ENCODE measurements at places on chromosomes 3 and 15.
A peak's percentile ranks its signal among the peaks of the same experiment; 100 is the strongest.

GRCh38 chr15:43250785-43251184, 15.9 kb downstream of the TGM5 start:
- DNase-seq, result no peak

GRCh38 chr3:98406034-98406433, 15.6 kb downstream of the OR5K3 start:
- DNase-seq, result no peak

GRCh38 chr3:147414390-147415138, 5.4 kb downstream of the ZIC1 start:
- DNase-seq, result no peak

GRCh38 chr3:156404217-156404616, 150.7 kb downstream of the SSR3 start:
- no peak for DNase-seq

DNA sequence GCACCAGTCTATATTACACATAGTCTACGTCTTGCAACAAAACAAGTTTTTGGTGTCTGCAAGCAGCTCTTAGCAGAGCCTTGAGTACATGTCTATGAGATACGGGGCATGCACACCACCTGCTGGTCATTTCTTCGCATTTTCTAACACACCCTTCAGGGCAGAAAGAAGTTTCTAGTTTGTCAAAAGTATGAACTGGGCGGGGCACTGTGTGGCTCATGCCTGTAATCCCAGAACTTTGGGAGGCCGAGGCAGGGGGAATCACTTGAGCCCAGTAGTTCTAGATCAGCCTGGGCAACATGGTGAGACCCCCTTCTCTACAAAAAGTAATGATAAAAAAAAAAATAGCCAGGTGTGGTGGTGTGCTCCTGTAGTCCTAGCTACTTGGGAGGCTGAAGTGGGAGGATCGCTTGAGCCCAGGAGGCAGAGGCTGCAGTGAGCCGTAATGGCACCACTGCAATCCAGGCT, 64.2 kb upstream of the ARL8B start:
- DNase-seq, result peak; percentile 9

DNA sequence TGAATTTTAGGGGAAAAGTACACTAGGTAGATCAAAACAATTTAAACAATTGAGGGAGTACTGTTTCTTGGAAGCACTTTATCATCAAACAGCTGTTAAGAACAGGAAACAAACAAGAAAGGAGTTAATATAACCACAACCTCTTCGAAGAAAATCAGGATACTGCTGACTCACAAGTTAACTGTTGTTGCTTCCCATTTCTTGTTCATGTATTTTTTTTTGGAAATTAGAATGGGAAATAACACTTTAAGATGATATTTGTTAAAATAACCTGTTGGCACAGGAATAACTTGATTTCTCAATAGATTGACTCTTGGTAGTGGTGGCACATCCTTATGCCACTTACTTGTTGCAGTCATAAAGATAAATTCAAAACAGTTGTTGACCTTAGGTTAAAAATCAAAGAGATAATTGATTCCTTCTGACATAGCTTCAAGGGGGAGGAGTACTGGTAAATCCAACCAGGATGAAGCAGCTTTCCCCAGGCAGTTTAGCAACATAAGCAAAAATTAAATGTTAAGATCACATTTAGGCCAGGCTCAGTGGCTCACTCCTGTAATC, 3.3 kb downstream of the BNIP2 start:
- no peak for DNase-seq

DNA sequence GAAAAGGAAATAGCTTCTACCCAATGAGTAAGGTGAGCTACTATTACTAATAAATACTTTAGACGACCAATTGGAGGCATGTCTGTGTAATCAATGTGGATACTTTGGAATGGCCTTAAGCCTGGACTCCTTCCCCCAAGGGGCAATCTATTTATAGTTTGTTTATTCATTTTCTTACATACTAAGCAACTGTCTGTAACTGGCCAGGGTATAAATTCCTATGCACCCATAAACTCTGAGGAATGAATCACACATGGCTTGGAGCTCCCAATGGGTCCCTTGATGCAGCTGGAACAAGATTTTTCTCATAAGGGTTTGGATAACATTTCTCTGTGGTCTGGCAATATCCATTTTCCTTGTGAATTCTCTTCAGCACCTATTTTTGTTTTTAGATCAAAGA, 506.8 kb downstream of the EDEM1 start:
- no peak for DNase-seq

DNA sequence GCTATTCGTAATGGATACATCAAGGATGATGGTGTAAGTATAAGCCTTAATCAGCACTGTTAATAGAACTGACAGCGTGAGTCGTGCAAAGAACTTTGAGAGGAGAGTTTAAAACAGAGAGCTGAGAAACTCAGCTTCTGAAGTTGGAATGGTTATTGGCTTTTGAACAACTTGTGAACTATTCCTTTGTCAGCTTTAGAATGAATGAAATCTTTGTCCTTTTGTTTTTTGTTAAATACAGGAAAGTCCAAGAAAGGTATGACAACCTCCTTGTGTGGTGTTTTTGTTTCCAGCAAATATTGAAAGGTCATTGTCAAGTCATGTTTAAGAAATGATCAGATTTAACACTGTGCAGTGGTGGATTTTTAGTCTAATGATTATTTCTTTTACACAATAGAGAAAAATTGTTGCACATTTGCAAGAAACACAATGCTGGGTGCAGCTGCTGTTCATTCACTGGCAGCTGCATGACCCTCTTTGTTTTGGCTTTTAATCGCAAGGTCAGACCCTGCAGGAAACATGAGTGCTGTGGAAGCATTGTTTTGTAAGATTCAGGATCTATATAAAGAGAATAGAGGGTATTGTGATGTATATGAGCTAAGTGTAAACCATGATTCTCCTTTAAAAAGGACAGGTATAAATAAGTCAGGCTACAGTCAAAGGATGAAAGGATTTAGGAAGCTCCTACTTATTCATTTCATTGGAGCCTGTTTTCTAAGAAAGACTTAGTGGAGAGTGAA, 21.7 kb upstream of the ABHD10 start:
- no peak for DNase-seq

DNA sequence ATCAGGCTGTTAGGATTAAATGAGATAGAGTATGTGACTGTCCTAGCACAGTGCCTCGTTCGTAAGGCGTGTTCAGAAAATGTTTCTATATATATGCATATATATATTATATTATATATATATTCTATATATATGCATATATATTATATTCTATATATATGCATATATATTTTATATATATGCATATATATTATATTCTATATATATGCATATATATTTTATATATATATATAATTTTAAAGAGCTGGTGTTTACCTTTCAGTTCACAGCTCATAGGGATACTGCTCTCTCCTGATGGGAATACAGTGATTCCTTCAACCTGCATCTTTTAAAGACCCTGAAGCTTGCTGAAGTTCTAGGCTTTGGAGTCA, 702 bp downstream of the NDUFB4 start:
- no peak for DNase-seq

DNA sequence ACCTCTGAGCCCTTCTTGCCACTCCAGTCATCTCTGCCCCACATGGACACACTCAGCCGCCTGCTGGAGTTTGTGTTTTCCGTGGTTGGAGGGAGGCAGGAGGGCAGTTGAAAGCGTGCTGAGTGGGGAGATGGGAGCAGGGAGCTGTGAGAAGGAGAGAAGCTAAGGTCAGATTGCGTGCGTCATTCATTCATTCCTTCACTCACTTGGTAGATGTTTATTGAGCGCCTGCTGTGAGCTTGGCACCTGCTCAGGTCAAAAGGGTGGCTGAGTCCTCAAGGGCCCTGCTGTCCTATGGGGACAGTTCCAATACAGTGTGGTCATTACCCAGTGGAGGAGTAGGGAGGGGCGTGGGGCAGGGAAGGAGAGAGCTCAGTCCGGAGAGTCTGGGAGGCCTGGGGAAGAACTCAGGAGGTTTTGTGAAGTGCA, 23.5 kb downstream of the LIMD1 start:
- DNase-seq, result no peak

DNA sequence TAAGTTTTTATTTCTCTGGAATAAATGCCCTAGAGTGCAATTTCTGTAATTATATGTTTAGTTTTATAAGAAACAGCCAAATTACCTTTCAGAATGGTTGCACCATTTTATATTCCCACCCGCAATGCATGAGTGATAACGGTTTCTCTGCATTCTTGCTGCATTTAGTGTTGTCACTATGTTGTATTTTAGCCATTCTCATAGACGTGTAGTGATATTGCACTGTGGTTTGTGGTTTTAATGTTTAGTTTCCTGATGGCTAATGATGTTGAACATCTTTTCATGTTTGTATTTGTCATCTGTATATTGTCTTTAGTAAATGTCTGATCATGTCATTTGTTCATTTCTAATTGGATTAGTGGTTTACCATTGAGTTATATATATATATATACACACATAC, 73.0 kb upstream of the GOLIM4 start:
- no peak for DNase-seq

DNA sequence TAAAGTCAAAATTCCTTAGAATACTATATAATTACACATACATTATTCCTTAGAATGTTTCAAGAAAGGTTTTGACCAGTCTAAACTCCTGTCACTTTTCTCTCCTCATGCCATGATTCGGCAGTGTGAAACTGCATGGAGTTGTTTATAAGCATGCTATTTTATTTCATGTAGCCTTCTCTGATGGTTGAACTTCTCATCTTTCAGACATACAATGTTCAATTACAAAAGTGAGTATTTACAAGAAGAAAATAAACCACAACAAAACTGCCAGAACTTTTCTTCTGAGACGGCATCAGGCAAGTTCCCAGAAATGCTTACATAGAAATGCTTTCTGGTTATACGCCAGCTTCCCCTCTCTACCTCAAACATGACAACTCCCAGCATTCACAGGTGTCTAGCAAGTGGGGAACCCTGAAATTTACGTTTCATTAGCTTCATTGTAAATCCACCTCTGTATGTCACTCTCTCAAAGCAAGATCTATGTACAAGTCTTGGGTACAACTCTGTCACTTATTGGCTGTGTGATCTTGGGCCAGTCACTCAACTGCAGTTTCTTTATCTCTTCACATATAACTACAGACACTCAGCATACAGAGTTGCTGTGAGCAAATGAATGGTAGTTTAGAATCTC, 42.7 kb downstream of the HDGFL3 start:
- no peak for DNase-seq

DNA sequence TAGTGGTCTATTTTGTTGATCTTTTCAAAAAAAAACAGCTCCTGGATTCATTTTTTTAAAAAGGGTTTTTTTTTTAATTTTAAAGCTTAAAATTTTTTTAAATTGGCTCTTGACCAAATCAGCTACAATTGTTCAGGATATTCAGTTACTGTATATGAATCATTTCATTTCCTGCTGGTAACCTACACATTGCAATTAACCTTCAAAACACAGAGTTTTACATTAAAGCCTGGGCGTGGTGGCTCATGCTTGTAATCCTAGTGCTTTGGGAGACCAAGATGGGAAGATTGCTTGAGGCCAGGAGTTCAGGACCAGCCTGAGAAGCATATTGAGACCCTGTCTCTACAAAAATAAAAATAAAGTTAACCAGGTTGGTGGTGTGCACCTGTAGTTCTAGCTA, 163.4 kb downstream of the ALDH1A2 start:
- DNase-seq, result no peak

DNA sequence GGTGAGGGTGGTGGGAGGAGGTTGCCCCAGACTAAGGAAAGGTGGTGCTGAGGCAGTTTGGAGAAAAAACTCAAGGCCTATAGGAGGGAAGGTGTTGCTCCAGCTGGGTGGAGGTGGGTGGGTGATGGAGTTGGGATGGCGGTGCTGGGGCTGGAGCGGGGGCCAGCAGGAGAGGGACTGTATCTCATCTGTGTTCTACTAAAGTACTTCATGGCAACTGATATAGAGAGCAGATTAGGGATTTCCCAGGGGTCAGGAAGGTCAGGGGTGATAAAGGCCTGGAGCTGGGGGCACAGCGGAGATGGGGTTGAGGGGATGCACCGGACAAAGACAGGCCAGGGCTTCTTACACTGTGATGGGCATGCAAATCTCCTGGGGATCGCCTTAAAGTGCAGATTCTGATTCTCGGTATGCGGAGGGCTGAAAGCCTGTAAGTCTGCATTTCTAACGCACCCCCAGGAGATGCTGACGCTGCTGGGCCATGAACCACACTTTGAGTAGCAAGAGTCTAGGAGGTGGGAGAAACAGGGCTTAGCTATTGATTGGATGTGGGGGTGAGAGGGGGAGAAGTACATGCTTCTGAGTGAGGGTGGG, 4.2 kb downstream of the KLHL40 start:
- DNase-seq, result no peak

DNA sequence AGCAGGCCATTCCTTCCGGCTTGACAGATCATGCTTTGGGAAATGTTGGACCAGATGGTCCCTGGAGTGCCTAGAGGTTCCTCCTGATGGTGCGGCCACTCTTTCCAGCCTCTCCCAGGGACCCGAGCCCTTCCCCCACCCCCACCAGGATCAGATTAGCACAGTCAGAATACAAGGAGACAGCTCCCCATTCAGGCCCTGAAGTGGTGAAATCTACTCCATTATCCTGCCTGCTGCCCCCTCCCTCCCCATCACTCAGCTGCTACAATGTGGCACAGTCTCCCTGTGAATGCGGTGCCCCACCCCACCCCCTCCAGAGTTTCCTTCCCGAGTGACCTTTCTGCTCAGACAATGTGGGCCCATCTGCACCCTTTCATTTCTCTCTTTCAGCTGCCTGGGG, 29.4 kb downstream of the RNU5B-1 start:
- no peak for DNase-seq

DNA sequence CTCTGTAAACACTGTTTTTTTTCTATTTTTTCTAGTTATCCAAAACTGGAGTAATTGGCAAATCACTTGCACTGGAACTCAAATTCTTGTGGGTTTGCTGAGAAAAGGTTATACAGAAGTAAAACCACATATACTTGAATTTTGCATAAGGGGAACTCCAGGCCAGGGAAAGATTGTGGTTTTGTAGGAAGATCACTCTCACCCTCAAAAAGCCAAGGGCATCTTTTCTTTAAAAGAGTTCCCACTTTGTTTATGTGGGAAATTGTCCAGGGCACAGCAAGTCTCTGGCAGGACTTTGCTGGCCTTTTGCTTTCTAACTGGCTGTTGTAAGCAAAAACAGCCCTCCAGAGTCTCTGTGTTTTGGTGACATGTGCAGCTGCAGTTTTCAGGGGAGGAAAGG, 340.3 kb upstream of the RBMS3 start:
- no peak for DNase-seq

DNA sequence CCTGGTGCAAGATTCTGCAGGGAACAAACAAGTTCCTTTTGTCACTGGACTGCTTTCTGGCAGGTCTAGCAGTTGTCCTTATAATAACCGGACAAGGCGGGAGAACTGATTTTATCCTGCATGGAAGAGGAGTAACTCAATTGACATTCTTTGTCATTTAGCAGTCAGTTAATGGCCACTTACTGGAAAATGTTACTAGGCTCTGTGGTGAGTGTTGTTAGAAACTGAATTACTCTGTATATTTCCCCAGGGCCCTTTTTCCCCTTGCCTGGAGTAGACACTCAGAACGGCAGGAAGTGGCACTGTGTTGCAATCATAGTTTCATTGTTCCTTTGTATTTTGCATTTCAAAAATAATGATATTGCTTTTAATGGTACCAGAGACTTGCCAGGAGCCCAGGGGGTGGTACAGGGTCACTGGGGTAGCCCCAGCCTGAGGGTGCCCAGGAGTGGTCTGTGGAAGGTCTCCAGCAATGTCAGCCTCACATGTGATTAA, 318.6 kb upstream of the LRRFIP2 start:
- no peak for DNase-seq

GRCh38 chr3:70000563-70001081, 1.1 kb downstream of the SAMMSON start:
- DNase-seq, result no peak

- DNase-seq, result no peak
These were observed 712.4 kb downstream of the GRM7 start for GRCh38 chr3:7573330-7573729.
